ENCODE measurements at places on chromosomes 4 and X. TPM values are rescaled to one million over a fixed set of nuclear protein-coding genes. Genes with fewer than 3 reads are reported as not detected.

Gene STATH
- 0.29 TPM for total RNA-seq

Gene SULT1E1
- 3.1 TPM for total RNA-seq

Gene TMPRSS11F
- not detected for total RNA-seq

Gene NXF2B
- not detected for total RNA-seq

Gene GALNT7
- 57.1 TPM for total RNA-seq

Gene SUPT20HL1
- total RNA-seq: not detected

Gene NUDT11
- total RNA-seq: 29.3 TPM

Gene AWAT2
- total RNA-seq: not detected

Gene EFHC2
- total RNA-seq: not detected

Gene CYLC1
- not detected for total RNA-seq

Gene DCLK2
- total RNA-seq: 6.5 TPM

Gene ANKRD50
- total RNA-seq: 8.6 TPM

Gene PHEX
- total RNA-seq: 0.85 TPM

Gene ENOX2
- total RNA-seq: 14.8 TPM

Gene TLR8
- not detected for total RNA-seq

Gene ATP1B4
- not detected for total RNA-seq

Gene NAT8L
- 0.45 TPM for total RNA-seq

Gene ARHGEF6
- 8.0 TPM for total RNA-seq

Gene IL15
- 16.0 TPM for total RNA-seq

Gene CFAP47
- 0.84 TPM for total RNA-seq

Gene CFI
- total RNA-seq: 202 TPM

Gene GPAT3
- total RNA-seq: 65.1 TPM

Gene MAGEA6
- 65.0 TPM for total RNA-seq

Gene MGAT4D
- not detected for total RNA-seq

Gene ADGRG2
- 0.58 TPM for total RNA-seq

Gene RNF175
- not detected for total RNA-seq

Gene PCDH7
- total RNA-seq: 38.8 TPM

Gene IL1RAPL1
- 0.49 TPM for total RNA-seq

Gene SPANXA1
- total RNA-seq: not detected

Gene VAMP7
- total RNA-seq: 70.3 TPM

Gene TCP11X1
- 0.06 TPM for total RNA-seq

Gene ZNF141
- total RNA-seq: 1.2 TPM

Gene CCDC110
- total RNA-seq: not detected

Gene HSFX3
- total RNA-seq: not detected

Gene FAM114A1
- total RNA-seq: 118 TPM

Gene AFM
- total RNA-seq: not detected

Gene EREG
- not detected for total RNA-seq

Gene BEND2
- not detected for total RNA-seq

Gene LIMCH1
- 24.5 TPM for total RNA-seq

Gene IQCM
- total RNA-seq: not detected

Gene POU4F2
- not detected for total RNA-seq

Gene HOPX
- total RNA-seq: not detected

Gene INTS6L
- total RNA-seq: 3.9 TPM

Gene HTATSF1
- total RNA-seq: 47.6 TPM

Gene ETDA
- total RNA-seq: not detected

Gene UGT2A3
- not detected for total RNA-seq

Gene UGT2B10
- not detected for total RNA-seq

Gene LARP7
- total RNA-seq: 22.9 TPM

Gene SCRG1
- not detected for total RNA-seq

All from H4 (cell line).